T-cell (primary cell): ENCODE measurements at places on chromosomes 3 and 15. TPM values are rescaled to one million over a fixed set of nuclear protein-coding genes. Genes with fewer than 3 reads are reported as not detected.

GPR62 gene
- not detected for total RNA-seq

GRCh38 chr3:182913889-182914288, 66.4 kb downstream of the DCUN1D1 start:
- no peak for DNase-seq

DNA sequence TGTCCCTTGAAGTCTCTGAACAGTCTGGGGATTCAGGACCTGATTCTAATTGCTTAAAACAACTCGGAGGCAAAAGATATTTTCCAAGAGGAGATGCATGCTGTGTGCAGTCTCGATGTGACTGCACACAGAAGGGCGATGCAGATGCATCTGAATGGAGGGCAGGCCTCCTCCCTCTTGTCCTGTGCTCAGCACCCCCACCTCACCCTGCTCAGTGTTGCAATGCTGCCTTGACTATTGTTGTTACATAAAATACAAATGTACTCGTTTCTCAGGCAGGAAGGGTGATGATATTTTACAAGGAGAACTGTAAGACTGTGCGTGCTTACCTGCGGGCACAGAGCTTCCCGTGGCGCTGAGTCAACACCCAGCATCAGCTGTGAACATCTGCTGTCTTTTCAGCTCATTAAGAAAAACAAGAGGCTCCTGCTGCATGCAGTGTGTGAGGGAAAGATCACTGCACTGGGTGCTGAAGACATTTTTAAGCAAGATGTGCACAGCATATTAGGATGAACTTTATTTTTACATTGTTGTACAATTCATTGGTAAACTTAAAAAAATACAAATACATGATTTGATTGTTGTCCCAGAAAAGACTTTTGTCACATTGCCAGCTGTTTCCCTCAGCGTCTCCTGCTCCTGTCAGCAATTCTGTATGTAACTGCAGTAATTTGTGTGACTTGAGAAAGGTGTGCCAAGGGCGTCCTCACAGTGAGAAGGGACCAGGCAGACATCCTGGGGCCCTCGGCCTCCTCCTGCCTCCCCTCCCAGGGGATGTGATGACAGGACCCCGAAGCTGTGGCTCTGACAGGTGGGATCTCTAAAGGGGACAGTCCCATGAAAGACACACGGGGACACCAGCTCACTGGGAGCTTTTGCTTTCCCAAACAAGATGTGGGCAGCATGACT, 56.3 kb upstream of the RPL32 start:
- DNase-seq, result no peak

DNA sequence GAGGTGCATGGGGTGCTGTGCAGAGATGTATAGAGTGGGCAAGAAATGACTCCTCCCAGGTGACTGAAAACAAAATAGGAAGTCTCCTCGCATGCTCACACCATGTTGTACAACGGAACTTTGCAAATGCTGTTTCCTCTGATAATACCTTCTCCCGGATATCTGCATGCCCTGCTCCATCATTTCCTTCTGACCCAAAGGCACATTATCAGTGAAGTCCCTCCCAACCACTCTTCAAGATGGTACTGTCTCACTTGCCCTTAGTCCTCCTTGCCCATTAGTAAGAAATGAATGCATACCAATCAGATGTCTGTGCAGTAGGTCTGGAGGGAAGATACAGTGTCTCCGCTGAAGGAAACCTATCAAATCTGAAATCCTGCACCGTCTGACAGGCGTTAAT, 12.0 kb downstream of the TMED3 start:
- DNase-seq, result no peak

KY gene
- not detected for total RNA-seq

FBLN2 gene
- 5.8 TPM for total RNA-seq

LSAMP gene
- 0.03 TPM for total RNA-seq

AHSG gene
- total RNA-seq, result 1.9 TPM

DNA sequence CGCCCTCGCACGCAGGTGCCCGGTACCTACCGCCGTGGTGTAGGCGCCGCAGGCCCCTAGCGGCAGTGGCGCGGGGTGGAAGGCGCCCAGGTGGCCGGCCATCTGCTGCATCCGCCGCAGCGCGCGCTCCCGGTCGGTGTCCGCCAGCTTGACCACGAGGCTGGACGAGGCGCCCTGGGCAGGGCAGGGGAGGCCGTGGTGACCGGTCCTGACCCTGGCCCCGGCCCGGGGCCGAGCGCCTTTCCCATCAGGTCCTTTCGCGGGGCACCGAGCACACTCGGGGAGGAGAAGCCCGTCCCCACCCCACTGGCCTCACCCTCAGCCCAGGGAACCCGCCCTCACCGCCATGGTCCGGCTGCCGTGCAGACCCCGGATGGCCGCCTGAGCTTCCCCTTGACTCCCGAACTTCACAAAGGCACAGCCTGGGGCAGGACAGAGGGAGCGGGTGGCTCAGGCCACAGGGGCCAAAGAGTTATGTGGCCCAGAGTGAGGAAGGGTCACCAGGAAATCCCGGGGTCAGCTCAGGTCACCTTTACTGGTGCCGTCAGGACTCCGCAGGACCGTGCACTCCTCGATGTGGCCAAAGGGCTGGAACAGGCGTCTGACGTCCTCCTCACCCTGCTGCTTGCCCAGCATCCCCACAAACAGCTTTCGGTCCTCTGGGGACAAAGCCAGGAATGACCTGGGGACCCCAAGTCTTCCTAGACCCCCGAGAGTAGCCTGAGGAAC, 17.4 kb upstream of the PARP6 start:
- DNase-seq, result no peak

GRCh38 chr3:30457726-30458125, 148.7 kb upstream of the TGFBR2 start:
- DNase-seq, result no peak

EPHB1 gene
- 0.28 TPM for total RNA-seq

GABRR3 gene
- not detected for total RNA-seq

GRCh38 chr3:190970560-190970959, 108.1 kb upstream of the GMNC start:
- DNase-seq, result no peak

- DNase-seq, result no peak
Measured at GRCh38 chr3:46354478-46354877, 567 bp downstream of the CCR2 start.

- no peak for DNase-seq
Measured at GRCh38 chr15:101201411-101202174, 50.3 kb downstream of the CHSY1 start.

DNA sequence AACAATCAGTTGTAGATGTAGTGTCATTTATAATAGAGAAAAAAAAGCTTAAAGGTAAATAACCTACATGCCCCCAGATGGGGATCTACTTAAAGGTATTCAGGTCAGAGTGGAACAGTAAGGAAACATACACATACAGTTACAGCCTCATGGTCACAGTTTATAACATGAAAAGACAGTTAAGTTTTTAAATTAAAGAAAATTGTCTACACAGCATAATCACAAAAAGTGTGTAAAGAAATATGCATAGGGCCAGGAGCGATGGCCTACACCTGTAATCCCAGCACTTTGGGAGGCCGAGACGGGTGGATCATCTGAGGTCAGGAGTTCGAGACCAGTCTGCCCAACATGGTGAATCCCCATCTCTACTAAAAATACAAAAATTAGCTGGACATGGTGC, 6.8 kb downstream of the RHOV start:
- no peak for DNase-seq

- no peak for DNase-seq
Measured at GRCh38 chr15:49423021-49423420, at the start of gene FGF7. FGF7 (plus strand) TSS chr15:49423242; CDS start chr15:49424298, 1,056 bp downstream.

- DNase-seq, result no peak
Measured at GRCh38 chr3:50470658-50471057, 32.8 kb downstream of the CACNA2D2 start.

GRCh38 chr3:139548801-139549200, 9.3 kb upstream of the RBP1 start:
- DNase-seq, result no peak

DNA sequence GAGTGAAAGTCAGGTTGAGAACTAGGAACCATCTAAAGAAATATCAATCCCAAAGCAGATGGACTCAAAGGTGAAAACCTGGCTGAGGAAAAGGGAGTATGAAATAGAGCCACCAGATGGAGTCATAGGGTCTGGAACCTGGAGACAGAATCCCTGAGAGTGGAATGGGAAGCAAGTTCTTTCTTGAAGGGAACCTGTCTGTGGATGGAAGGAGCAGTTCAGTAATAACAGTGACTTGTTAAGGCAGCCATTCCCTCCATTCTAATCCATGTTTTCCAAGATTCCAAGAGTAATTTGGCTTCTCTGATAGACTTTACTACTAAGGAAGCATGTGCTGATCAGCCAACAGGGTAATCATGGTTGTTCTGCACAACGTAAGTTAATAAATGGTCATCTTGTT, 22.5 kb upstream of the AQP9 start:
- no peak for DNase-seq

GRCh38 chr3:129252748-129253147, 3.3 kb downstream of the COPG1 start:
- no peak for DNase-seq

DNA sequence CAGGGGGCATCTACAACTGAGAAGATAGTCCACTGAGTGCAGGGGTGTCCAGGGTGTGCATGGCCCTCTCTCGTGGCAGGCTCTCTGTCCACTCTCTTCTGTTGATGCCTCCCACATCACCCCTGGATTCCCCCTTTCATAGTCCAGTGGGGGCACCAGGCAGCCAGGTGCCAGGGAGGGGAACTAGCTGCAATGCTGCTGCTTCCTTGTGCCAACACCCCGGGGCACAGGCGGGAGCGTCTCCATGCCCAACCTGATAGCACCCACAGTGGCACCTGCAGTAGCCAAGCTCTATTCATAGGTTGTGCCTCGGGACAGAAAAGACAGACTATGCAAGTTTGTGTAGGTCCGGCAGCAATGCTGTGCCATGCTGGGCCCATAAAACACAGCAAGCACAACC, 11.7 kb downstream of the DUOX2 start:
- DNase-seq, result no peak

DNA sequence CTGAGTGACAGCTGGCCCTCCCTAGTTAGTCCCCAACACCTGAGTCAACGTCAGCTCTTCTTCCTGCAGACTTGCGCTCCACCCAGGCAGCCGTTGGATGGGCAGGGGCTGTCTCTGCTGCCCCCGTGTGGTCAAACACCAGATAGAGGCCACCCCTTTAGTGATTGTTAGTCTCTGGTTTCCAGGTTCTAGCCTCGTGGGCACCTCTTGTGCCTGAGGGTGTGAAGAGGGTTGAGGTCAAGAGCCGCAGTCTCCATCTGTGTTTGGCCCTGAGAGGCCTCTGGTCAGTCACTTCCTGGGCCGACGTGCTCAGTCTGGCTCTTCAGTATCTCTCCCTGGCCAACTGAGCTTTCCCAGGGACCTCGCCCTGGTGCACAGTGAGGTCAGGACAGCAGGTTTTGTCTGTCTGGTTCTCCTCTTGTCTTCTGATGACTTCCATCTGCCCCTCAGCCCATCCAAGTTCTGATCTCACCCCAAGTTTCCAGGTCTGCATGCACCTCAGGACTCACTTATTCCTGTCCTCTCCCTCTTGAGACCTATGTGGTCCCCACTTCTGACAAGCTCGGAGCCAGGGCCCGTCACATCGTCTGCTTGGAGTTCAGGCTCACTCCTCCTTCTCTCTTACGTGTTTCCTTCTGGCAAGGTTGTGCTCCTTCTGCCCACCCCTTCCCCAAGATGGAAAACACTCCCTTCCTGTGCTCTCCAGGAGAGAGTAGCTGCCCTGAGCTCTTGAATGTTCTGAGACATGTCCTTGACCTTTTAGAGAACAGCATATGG, 20.9 kb downstream of the CD276 start:
- DNase-seq, result peak; percentile 19

DNA sequence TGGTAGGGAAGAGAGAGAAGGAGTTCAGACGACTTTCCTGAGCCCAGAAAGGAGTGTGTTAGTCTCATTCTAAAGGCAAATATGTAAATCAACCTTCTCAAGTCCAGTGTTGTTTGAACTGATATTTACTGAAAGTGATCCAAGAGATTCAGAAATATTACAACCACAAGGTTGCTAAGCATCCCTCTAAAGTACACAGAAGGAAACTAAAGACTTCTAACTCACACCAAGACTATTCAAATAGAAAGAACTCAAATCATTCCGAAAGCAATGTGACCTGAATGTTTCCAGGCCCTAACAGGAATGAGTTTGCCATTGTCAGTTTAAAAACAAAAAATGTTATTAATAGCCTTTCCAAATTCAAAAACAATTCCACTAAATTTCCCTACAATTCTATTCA, 56.9 kb upstream of the VGLL3 start:
- DNase-seq, result no peak

- DNase-seq, result no peak
Measured at GRCh38 chr15:89119489-89120478, 31.5 kb downstream of the ABHD2 start.

IGSF11 gene
- 0.20 TPM for total RNA-seq

OIP5 gene
- total RNA-seq, result not detected

GRCh38 chr3:151210676-151211381, 7.8 kb upstream of the GPR171 start:
- DNase-seq, result no peak

RBP2 gene
- not detected for total RNA-seq

DNA sequence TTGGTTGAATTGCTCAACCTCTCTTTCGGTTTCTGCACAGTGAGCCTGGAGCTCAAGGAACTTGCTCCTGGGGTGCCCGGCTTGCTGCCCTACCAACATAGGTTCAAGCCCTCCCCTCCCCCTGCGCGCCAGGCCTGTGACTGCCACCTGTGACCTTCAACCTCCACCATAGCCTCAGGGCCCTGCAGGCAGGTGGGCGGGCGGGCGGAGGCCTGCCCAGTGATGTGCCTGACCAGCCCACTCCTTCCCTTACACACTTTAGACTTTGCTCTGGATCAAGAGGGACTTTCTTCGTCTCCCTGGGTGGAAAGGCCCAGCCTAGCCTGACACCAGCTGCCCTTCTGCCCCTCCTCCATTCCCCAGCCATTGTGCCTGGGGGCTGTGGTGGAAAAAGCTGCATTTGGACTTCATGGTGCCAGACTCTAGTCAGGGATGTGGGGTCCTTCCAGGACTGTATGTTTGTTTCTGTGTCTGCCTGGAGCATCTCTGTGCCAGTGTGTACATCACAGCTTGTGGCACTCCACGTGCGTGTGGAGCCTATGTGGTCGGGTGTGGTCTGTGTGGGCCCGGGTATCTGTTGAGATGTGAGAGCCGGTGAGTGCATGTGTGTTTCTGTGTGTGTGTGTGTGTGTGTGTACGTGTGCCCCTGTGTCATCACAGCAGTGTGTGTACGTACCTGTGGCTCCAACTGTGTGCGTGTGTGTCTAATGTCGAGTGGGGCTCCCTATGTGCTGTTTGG, 9.5 kb downstream of the PRKCD start:
- DNase-seq, result no peak
